ENCODE measurements at places on chromosomes 12 and 14. TPM values are rescaled to one million over a fixed set of nuclear protein-coding genes. Genes with fewer than 3 reads are reported as not detected.

The KCNK10 gene
- total RNA-seq, result not detected

The CFAP73 gene
- not detected for total RNA-seq

The DAO gene
- total RNA-seq, result not detected

The TAS2R20 gene
- total RNA-seq, result 0.51 TPM

The DLK1 gene
- total RNA-seq, result 1.1 TPM

The PIANP gene
- total RNA-seq, result 2.9 TPM

The SINHCAF gene
- total RNA-seq, result 74.5 TPM

The NAP1L1 gene
- total RNA-seq, result 132 TPM

The SERPINA6 gene
- total RNA-seq, result 0.16 TPM

The SLC25A47 gene
- total RNA-seq, result under 0.01 TPM

The ESRRB gene
- total RNA-seq, result not detected

The NKX2-8 gene
- not detected for total RNA-seq

The CD27 gene
- total RNA-seq, result not detected

The TPPP2 gene
- total RNA-seq, result not detected

The CKB gene
- total RNA-seq, result 447 TPM

The KLRB1 gene
- total RNA-seq, result not detected

The ATP2B1 gene
- total RNA-seq, result 16.4 TPM

The KITLG gene
- 24.3 TPM for total RNA-seq

The OTUB2 gene
- 3.7 TPM for total RNA-seq

The HIGD1C gene
- total RNA-seq, result not detected

The UNC79 gene
- 0.13 TPM for total RNA-seq

The KRT6C gene
- total RNA-seq, result not detected

The HNF1A gene
- total RNA-seq, result 0.25 TPM

The SLC6A15 gene
- 0.65 TPM for total RNA-seq

The RNU4-1 gene
- total RNA-seq, result under 0.01 TPM

The ADAM21 gene
- total RNA-seq, result under 0.01 TPM

The SDSL gene
- 5.5 TPM for total RNA-seq

The TAS2R42 gene
- total RNA-seq, result not detected

The FGF6 gene
- not detected for total RNA-seq

The MTHFD1 gene
- 89.1 TPM for total RNA-seq

The CCDC38 gene
- not detected for total RNA-seq
